Activated T-helper 17 cell treated with anti-CD3 and anti-CD28 coated beads, Interleukin-2, amount 50 U/mL, for 72 hours (primary cell): ENCODE measurements at places on chromosomes 11 and 22. TPM values are rescaled to one million over a fixed set of nuclear protein-coding genes. Genes with fewer than 3 reads are reported as not detected.

GRCh38 chr11:46410021-46410420, 18.4 kb upstream of the CHRM4 start:
- no peak for ATAC-seq

DNA sequence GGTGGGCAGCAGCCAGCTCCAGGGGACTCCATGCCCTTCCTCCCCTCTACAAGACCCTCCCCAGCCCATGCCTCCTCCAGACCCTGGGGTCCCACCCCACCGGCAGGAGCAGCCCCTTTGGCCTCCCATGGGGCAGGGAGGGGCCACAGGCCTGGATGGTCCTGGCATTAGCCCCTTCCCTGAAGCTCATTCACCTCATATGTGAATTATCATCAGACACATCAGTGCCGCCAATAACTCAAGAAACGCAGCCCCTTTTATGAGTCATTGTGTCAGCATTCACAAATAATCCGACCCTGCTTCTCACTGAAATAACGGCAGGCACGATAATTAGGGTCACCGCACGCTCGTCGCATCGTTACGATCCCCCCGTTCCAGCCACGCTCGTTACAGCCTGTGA, 124.2 kb downstream of the BRD1 start:
- ATAC-seq: no peak

DNA sequence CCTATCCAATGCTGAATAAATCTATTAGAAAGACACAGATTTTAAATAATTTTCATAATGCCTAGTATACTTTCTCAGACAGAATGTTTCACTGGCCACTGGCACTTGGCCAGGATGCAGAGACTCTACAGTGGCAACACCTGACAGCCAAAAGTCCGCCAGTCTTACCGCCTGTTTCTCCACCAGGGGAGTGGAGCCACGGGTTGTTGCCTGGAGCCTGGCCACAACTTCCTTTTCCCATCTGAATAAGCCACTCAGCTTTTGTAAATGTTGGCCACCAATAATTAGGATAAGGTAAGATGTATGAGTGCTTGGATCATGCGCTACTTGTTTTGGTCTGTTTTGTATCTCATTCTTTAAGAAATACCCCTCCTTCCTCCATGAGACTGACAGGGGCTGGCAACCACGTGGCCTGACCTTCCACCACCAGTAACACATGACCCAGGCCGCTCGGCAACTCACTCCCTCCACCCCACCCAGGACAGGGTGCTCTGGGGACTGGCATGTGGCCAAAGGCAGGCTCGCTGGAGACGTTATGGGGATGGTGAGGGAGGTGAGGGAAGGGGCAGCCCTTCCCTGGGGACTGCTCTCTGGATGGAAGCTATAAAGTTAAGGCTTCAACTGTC, 93.0 kb upstream of the BID start:
- ATAC-seq: no peak

DNA sequence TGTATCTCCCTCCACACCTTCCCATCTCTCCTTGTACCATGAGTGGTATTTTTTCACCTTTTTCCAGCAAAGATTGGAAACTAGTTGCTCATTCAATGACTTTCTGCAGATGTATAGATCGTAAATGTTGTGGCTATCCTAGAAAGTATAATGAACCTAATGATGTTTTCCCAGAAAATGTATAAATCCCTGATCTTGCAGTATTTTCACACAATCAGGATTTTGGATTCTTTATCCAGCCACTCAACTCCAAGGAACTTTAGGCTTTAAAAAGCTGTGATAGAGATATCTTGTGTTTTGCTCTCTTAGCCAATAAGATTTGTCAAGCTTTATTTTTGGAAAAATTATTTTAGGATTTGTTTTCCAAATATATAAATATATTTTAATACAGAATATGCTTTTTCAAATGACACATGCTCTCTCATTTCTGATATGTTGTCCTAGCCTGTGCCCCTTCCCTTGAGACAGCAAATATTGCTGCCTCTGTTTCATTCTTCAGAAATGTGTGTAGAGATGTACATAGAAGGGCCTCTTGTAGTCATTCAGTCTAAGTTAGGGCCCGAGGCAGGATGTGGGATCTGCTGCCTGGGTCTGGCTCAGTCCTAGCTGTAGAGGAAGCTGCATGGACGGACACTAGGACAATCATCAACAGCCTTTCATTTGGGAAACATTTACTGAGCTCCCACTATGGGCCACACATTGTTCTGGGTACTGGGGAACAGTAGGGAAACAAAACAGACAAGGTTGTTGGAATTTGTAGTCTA, 62.4 kb downstream of the NAV2 start:
- no peak for ATAC-seq

The OR52I2 gene
- not detected for total RNA-seq
